ENCODE measurements at places on chromosomes 1 and 21.

DNA sequence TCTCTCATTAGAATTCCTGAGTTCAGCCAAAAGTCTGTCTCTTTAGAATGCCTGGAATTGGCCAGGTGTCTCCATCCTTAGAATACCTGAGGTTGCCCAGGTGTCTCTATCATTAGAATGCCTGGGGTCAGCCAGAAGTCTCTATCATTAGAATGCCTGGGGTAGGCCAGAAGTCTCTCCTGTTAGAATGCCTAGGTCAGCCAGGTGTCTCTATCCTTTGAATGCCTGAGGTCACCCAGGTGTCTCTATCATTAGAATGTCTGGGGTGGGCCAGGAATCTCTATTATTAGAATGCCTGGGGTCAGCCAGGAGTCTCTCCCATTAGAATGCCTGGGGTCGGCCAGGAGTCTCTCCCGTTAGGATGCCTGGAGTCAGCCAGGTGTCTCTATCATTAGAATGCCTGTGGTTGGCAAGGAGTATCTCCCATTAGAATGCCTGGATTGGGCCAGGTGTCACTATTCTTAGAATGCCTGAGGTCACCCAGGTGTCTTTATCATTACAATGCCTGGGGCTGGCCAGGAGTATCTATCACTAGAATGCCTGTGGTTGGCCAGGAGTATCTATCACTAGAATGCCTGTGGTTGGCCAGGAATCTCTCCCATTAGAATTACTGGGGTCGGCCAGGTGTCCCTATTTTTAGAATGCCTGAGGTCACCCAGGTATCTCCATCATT, 43.0 kb downstream of the RNF187 start:
- DNase-seq: no peak

DNA sequence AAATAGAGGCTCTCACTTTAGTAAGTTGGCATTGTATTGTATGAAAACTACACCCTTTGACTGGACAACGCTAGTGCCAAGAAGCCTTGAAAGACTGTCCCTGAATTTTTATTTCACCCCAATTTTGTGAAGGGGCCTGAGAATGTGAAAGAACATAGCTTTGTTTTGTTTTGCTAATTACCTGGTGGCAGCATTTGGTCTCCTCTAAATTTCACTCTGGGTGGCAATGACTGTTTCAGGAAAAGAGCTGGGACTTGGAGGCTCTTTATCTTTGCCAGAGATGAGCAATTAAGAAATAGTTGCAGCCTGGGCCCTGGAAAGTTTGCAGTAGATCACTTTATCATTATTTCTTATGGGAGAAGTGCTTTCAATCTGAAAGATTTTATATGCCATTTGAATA, 117.6 kb downstream of the KCNK2 start:
- DNase-seq: no peak

- DNase-seq: no peak
Measured at GRCh38 chr1:31798433-31799195, 17.2 kb downstream of the SPOCD1 start.

- no peak for DNase-seq
Measured at GRCh38 chr1:150477733-150478132, 9.5 kb upstream of the TARS2 start.

DNA sequence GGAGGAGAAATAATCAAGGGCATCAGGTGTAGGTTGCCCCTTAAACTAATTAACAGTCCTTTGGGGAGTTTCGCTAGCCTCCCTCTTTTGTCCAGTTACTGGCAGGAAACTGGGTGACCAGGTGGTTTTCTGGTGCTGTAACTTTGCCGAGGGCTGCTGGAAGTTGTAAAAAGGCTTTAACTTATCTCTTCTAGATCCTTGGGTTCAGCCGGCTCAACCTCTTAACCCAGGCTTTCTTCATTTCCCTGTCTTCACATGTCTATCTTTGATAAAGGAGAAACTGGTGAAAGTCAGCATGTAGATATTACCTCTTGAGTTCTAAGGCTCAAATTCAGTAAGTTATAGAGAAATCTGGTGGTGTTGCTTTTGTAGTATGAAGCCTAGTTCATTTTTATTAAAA, 289.7 kb upstream of the NRIP1 start:
- no peak for DNase-seq

DNA sequence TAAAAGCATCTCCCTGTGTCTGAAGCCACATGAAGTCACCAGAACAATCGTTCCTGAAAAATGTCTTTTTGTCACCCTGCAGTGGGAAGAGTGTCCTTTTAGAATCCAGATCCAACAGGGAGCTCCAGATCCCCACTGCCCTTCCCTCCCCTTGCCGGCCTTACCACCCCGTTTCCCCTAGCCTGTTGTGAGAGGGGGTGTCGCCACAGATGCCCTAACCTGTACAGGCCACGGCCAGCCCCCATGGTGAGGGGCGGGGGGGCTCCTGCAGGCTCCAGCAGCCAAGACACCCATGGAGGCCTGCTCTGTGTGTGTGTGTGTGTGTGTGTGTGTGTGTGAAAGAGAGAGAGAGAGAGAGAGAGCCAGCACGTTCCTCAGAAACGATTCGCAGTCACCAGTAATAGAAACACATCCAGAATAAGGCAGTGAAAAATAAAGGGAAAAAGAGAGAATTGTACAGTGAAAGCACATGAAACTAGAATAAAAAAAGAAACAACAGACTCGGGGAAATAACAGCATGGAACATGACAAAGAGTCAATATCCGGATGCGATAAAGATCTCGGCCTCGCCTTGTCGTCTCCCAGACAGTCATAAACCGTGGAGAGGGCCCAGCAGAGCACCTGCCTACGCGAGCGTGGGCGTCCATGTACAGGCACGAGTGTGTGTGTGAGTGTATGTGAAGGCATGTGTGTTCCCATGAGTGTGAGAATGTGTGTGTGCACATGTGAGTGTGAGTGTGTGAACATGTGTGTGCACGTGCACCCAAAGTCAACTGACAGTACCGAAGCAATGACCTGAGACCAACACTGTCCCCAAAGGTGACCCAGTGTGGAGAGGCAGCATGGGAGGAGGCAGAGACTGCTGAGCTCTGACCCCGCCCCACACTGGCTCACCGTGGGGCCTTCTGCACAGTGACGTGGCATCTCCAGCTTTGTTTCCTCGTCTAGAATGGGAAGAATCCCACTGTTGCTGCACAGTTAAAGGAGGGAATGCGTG, 303.8 kb downstream of the NPHP4 start:
- no peak for DNase-seq

- no peak for DNase-seq
Measured at GRCh38 chr1:74637296-74637695, 36.3 kb downstream of the ERICH3 start.

DNA sequence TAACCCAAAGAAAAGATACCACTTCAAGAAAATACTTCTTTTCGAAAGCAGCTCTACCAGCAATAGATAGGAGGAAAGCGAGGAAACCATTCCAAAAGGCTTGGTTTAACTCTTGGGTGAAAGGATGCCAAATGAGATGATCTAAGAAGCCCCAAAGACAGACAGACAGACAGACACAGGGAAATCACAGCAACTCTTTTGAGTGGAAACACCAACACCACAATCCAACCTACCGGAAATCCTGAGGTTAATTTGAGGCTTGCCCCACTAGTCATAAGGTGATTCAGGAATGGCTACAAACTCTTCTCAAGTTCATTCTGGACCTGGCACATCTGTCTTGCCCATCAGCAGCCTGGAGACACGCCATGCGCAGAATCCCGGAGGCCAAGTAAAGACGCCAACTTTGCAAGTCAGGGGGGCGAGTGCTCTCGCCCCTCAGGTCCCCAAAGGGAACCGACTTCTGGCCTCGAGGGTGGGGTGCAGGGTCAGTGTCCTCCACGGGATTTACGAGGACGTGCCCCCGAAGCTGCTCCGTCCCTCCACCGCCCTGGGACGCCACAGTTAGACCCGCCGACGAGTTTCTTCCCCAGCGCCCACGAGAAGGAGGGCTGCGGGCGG, 778 bp downstream of the EVI5 start:
- no peak for DNase-seq

DNA sequence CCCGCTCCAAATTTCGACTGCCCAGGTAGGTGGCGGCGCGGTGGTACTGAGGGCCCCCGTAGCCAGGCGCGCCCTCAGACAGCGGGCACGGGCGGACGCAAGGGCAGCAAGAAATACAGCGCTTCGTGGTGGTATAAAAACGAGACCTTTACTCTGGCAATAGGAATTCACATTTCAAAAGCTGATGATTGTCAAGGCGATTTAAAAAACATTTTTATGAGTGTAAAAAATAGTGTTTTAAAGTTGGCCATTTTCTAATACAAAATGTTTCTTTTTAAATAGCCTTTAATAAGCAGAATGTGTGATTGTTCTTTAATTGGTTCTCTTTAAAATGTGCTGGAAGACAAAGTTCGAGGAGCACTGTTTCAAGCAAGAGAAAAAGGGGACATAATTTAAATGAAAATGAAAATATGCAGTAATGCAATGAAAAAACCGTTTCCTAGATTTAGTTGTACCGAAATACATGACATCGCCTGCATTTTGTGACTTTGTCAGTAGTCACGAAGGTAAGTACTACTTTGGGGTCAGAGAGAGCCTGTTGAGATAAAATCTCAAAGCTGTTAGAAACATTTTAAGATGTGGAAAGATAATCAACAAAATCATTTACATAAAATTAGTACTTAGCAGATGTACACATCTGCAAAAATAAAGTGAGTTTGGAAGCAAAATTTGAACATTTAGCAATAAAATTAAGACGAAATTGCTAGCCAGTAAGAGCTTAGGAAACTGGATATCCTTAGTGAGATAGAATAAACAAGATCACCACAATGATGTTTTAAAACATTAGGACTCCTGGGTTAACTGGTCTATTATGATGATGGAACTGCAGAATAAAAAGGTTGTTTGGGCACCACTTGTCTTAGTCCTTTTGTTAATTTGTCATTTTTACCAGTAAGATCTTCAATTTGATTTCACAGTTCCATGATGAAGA, 1.1 kb upstream of the PSMG1 start:
- DNase-seq: no peak

DNA sequence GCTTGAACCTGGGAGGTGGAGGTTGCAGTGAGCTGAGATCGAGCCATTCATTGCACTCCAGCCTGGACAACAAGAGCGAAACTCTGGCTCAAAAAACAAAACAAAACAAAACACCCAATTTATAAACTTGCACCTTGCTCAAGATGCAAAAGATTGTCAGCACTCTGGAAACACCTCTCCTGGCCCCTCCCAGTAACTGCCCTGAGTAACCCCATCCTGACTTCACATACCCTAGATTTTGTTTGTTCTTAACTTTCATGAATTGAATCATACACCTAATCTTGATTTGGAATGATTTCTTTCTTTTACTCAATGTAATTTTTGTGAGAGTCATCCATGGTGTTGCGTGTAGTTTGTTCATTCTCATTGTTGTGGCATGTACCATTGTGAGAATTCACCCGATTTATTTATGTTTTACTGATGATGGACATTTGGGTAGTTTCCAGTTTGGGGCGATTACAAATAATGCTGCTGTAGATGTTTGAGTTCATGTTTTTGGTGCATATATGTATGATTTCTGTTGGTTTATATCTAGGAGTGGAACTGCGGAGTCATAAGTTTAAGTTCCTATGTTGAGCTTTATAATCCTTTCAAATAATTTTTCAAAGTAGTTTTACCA, 10.4 kb downstream of the NECAP2 start:
- DNase-seq: no peak

- no peak for DNase-seq
Measured at GRCh38 chr21:36263797-36264196, 56.2 kb upstream of the MORC3 start.

GRCh38 chr1:206108635-206109034, 8.6 kb downstream of the AVPR1B start:
- no peak for DNase-seq

DNA sequence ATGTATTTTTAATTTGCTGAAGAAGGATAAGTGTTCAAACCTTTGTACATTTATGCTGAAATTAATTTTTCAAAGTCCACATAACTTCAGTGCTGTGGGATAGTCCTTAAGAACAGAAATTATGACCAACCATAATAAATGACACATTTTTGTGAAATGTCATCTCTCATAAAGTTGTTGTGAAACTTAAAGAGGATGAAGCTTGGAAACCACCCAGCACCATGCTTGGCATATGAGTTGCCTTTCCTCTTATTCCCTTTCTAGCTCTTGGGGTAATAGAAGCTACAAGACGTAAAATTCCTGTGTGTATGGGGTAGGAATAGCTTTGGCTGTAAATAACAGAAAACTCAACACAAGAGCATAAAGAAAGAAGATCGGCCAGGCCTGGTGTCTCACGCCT, 18.9 kb upstream of the USP24 start:
- no peak for DNase-seq

- DNase-seq: no peak
Measured at GRCh38 chr1:47608296-47608875, 170.5 kb downstream of the FOXD2 start.

- DNase-seq: no peak
Measured at GRCh38 chr1:68791800-68792199, 294.9 kb upstream of the DEPDC1 start.

- DNase-seq: no peak
Measured at GRCh38 chr1:60423146-60423780, 349.7 kb upstream of the C1orf87 start.

DNA sequence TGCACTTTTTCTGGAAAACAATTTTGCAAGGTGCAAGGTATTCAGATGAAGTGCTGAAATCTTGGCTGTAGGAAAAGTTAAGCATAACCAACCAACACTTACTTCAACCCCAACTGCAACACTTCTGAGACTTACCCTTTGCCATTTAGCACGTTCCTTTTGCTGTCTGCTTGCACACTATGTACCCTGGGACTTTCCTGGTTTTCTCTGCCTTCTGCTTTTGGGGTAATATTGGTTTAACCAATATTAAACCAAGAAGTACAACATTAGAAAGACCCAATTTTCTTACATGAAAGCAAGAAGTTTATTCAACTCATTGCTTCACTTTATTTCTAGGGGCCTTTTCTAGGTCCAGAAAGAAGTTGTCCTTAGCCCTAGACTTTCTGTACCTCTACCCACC, 193.0 kb downstream of the HLX start:
- no peak for DNase-seq

DNA sequence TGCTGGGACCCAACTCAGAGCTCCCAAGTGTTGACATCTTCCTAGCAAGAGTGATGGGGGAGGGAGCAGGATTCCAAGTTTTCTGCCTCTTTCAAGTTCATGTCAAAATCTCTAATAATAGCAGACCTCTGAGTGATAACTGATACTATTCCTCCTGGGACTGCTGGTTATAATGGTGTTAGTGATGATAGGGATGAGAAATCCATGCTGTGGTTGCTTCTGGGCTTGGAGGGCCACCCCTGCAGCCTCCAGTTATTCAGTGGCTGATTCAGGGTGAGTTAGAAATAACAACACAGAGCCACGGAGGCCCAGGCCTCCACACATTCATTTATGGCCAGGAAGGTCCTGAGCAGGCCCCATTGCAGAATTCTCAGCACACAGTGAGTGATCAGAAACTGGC, 40.6 kb upstream of the ARTN start:
- DNase-seq: no peak

DNA sequence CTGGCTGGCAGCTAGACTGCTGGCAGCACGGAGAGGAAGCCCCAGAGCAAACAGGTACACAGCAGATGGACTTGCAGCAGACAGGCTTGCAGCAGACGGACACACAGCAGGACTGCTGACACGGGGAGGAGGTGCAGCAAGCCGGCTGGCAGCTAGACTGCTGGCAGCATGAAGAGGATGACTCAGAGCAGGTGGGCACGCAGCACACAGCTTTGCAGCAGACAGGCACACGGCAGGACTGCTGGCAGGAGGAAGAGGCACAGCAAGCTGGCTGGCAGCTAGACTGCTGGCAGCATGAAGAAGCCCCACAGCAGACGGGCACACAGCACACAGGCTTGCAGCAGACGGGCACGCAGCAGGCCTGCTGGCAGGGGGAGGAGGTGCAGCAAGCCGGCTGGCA, 498 bp downstream of the KRTAP10-2 start:
- no peak for DNase-seq

GRCh38 chr1:37041483-37041882, 7.2 kb upstream of the GRIK3 start:
- DNase-seq: no peak

- no peak for DNase-seq
Measured at GRCh38 chr1:184635347-184635979, 119.2 kb downstream of the EDEM3 start.

All from activated naive CD4-positive, alpha-beta T cell (primary cell).